ENCODE measurements at places on chromosomes 12 and 14. TPM values are rescaled to one million over a fixed set of nuclear protein-coding genes. Genes with fewer than 3 reads are reported as not detected.

Gene EIF5
- total RNA-seq, result 649 TPM

Gene LPAR5
- 2.9 TPM for total RNA-seq

Gene PRIM1
- total RNA-seq, result 14.4 TPM

Gene NYNRIN
- 0.22 TPM for total RNA-seq
